ENCODE measurements at places on chromosomes 7 and 10.

GRCh38 chr7:158956805-158957509 lies 100.6 kb downstream of the DYNC2I1 start:
- no peak for DNase-seq

- no peak for DNase-seq
Observed at GRCh38 chr7:156463280-156463679, 177.3 kb upstream of the RNF32 start.

DNA sequence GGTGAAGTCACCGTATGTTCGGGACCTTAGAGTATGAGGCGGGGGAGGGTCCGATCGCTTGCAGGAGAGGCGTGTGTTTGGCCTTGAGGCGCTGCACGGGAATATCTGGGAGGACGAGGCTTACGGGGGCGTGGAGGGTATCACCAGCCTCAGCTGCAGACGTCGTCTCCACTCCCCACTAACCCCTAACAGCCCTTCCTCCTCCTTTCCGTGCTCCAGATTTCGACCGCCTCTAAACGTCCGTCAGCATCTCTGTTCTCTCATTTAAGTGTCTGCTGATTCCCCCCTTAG lies 23.5 kb upstream of the ZNF12 start:
- no peak for DNase-seq

GRCh38 chr10:28181478-28182096 lies 121.3 kb downstream of the MPP7 start:
- DNase-seq: no peak

DNA sequence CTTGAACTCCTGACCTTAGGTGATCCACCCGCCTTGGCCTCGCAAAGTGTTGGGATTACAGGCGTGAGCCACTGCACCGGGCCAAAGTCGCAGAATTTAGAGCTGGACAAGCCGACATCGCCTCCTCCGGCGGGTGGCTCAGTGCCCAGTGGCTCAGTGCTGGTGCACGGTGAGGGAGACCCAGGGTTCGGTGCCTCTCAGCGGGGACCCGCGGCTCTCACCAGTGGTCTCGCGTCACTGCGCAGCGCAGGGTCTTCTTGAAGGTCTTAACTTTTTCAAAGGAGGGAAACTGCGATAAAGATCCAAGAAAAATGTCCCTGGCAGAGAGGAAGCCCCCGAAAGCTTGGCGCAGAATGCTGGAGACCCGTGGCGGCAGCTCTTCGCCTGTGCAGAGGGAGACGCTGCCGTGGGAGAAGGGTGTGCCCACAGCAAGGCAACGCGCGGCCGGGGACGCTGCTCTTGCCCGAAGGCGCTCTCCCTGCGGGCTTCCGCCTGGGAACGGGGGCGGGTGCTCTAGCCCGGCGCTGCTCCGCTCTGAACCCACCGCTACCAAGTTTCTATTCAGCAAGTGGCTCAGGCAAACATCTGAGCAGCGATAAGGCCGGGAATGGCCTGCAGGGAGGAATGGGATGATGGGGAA lies 324.3 kb downstream of the DNAJB6 start:
- no peak for DNase-seq

GRCh38 chr10:75079436-75080083 lies 31.9 kb upstream of the SAMD8 start:
- DNase-seq: no peak
